ENCODE measurements at places on chromosomes 2 and 18. TPM values are rescaled to one million over a fixed set of nuclear protein-coding genes. Genes with fewer than 3 reads are reported as not detected.

The STON1 gene
- polyA plus RNA-seq, result 4.0 TPM

The KLHL30 gene
- polyA plus RNA-seq, result 0.29 TPM

The FHOD3 gene
- polyA plus RNA-seq, result 2.1 TPM

The NCOA1 gene
- 4.4 TPM for polyA plus RNA-seq

- no peak for DNase-seq
These were observed 131.1 kb downstream of the FMNL2 start for GRCh38 chr2:152466041-152466440.

DNA sequence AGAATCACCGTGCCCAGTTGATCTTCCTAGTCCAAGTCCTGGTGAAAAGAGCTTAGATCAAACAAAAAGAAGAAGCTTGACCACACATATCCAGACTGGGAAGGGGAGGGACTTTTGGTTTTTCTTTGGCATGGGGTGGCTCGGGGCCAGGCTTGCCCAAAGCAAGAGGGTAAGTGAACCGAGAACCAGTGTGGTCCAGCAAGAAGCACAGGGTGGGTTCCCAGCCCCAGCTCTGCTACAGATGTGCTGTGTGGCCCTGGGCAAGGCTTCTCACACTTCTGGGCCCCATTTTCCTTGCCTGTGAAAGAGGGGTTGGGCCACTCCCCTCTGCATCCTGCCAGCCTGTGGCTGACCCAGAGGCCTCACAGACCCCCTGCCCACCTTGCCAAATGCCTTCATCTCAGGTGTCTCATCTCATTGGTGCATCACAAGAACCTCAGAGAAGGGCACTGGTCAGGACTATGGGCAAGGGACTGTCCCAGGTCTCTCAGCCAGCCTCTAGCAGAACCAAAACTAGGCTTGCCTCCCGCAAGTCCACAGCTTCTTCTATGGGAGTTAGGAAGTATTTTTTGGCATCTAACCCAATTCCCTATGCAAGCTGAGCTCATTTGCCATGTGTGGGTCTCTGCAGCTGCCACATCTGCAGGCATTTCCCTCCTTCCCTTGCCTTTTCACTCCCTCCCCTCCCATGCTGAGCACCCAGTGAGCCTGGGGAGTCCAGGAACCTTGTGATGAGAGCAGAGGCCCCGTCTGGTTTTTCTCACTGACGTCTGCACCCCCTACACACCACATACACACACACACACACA is 6.9 kb downstream of the ATP6V1B1 start:
- no peak for DNase-seq

- DNase-seq, result no peak
These were observed 45.9 kb upstream of the IGFBP5 start for GRCh38 chr2:216741223-216741593.

DNA sequence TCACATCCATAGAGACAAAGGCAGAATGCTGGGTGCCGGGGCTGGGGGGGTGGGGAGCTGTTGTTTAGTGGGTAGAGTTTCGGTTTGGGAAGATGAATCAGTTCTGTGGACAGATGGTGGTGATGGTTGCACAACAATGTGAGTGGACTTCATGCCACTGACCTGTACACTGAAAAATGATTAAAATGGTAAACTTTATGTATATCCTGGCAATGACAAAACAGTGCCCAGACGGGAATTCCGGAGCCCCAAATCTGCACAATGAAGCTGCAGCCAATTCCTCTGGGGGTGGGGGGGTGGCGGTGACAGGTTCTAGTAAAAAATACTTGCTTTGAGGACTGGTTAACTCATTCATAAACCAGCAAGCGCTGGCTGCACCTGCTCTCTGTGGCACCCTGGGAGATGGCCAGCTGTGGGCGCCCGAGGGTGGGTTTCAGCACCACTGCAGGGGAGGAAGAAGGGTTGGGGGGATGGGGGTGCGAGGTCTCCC is 81.8 kb upstream of the HPCAL1 start:
- DNase-seq, result peak; percentile 66

- no peak for DNase-seq
These were observed 348.2 kb downstream of the ALK start for GRCh38 chr2:29573147-29573546.

DNA sequence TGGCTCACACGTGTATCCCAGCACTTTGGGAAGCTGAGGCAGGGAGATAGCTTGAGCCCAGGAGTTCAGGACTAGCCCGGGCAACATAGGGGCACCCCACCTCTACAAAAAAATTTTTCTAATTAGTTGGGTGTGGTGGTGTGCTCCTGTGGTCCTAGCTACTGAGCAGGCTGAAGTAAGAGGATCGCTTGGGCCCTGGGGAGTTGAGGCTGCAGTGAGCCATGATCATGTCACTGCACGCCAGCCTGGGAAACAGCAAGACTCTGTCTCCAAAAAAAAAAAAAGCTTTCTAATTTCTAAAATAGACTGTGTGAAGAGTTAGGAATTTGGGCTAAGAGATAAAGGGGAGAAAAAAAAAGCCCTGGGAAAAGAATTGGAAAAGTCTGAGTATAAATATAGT is 51.9 kb upstream of the NAB1 start:
- DNase-seq, result no peak

GRCh38 chr2:190099890-190100697 is 37.6 kb upstream of the MSTN start:
- DNase-seq, result no peak

- no peak for DNase-seq
These were observed 765.8 kb downstream of the METTL4 start for GRCh38 chr18:1805521-1805920.

DNA sequence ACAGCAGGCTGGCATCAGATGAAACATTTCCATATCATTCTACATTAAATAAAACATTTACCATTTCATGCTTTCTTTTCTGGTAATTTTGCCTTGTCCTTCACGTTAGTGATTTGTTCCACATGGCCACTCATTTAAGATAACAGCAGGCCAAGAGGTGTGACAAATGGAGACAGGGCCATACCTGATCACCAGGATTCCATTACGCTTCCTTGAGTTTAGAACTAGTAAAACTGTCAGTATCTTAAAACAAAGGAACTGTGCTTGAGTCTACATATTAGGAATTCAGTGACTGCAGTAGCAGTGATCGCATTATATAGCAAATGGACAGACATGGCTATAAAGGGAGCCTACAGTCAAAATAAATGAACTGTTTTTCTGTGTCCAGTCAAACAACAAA is 155.1 kb upstream of the FSHR start:
- no peak for DNase-seq

All from spleen (tissue), 13 donors.